Fibroblast of skin of right biceps (primary cell): ENCODE measurements at places on chromosomes 1 and 21.

- DNase-seq: no peak
Measured at GRCh38 chr1:66156144-66156543, 363.4 kb downstream of the PDE4B start.

GRCh38 chr1:53633073-53633704, 105.8 kb downstream of the GLIS1 start:
- DNase-seq: no peak

GRCh38 chr1:171998711-171999110, 157.4 kb downstream of the DNM3 start:
- peak; percentile 42 for DNase-seq

DNA sequence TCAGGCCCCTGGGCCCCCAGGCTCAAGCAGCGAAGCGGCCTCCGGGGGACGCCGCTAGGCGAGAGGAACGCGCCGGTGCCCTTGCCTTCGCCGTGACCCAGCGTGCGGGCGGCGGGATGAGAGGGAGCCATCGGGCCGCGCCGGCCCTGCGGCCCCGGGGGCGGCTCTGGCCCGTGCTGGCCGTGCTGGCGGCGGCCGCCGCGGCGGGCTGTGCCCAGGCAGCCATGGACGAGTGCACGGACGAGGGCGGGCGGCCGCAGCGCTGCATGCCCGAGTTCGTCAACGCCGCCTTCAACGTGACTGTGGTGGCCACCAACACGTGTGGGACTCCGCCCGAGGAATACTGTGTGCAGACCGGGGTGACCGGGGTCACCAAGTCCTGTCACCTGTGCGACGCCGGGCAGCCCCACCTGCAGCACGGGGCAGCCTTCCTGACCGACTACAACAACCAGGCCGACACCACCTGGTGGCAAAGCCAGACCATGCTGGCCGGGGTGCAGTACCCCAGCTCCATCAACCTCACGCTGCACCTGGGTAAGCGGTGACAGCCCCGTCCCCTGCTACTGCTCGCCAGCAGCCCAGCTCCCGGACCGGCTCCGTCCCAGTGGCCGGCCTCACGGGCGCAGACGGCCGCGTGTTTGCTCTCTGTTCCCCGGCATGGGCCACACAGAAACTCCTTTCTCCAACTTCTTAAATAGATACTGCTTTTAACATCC, 539 bp downstream of the LAMC1 start:
- peak; percentile 54 for DNase-seq

DNA sequence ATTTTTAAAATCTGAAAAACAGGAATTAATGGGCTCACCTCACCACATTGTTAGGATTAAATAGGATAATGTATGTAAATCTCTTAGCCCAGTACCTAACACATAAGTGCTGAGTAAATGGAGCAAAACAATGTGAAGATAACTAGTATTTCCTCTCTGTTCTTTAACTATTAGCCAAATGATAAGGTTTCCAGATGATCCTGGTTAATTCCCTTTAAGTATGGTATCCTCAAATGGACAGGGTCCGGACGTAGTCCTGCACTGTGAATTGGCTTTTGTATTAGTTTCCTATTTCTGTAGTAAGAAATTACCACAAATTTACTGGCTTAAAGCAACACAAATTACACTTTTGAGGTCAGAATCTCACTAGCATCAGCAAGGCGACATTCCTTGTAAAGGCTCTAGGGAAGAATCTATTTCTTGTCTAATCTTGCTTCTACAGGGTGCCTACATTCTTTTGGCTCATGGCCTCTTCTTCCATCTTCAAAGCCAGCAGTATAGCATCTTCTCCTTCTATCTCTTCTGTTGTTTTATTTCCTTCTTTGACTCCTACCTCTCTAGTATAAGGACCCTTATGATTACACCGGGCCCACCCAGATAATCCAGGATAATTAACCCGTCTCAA, 17.1 kb downstream of the SCAF4 start:
- DNase-seq: no peak

DNA sequence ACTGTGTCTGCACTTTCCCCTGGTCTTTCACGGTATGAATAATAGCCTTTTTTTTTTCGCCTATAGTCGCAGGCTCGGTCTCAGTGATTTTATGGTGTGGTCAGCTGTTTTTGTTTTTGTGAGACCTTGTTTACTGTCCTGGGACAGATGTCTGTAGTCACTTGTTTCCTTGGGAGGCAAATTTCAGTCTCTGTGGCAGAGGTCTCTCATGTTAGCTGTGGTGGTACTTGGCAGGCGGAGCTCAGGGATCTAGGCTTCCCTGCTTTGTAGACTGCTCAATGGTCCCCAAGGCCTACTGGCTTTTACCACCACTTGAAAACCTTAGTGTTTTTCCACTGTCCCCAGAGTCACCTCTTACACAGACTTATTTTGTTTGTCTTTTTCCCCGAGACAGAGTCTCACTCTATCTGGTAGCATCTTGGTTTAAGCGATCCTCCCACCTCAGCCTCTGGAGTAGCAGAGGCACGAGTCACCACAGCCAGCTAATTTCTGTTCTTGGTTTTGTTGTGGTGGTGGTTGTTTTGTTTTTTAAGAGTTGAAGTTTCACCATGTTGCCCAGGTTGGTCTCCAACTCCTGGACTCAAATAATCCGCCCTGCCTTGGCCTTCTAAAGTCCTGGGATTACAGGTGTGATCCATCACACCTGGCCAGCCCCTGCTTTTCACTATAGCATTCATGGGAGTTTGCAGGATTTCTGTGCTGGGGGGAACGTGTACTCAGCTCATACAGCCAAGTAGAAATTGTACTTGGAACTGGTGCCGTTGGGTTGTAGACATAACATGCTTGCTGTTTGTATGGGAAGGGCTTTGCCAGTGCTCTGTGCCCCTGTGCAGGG, 10.3 kb downstream of the RNU1-2 start:
- peak; percentile 63 for DNase-seq

- peak; percentile 50 for DNase-seq
Measured at GRCh38 chr1:102861247-102861646, 247.1 kb downstream of the COL11A1 start.

GRCh38 chr1:240522122-240522822, 89.7 kb downstream of the GREM2 start:
- no peak for DNase-seq

GRCh38 chr1:165738794-165739193, 29.9 kb downstream of the TMCO1 start:
- no peak for DNase-seq

GRCh38 chr1:57991289-57991688, 555.2 kb downstream of the OMA1 start:
- no peak for DNase-seq

GRCh38 chr1:247338723-247339275, 7.1 kb upstream of the ZNF496 start:
- DNase-seq: peak; percentile 63

GRCh38 chr21:38376235-38376634, 119.4 kb downstream of the KCNJ15 start:
- DNase-seq: no peak

- DNase-seq: peak; percentile 12
Measured at GRCh38 chr1:149849947-149850360, 49.4 kb upstream of the BOLA1 start.

DNA sequence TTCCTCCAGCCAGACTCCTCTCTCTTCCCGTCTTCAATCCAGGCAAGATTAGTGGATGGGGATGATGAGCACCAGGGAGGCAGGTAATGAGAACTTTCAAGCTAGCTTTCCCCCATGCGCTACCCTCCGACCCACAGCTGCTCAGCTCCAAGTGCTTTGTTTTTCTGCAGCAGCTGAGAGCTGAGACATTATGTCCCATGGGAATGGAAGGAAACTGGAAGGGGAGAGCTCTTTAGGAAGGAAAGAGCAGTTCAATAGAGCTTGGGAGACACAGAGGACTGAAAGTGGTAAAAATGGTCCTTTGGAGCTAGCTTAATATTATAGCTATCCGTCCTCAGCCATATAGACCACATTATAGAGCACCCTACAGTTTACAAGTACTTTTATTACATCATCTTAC, 39.8 kb downstream of the RAB3B start:
- DNase-seq: no peak

- DNase-seq: no peak
Measured at GRCh38 chr1:166974647-166975345, 544 bp downstream of the ILDR2 start.

DNA sequence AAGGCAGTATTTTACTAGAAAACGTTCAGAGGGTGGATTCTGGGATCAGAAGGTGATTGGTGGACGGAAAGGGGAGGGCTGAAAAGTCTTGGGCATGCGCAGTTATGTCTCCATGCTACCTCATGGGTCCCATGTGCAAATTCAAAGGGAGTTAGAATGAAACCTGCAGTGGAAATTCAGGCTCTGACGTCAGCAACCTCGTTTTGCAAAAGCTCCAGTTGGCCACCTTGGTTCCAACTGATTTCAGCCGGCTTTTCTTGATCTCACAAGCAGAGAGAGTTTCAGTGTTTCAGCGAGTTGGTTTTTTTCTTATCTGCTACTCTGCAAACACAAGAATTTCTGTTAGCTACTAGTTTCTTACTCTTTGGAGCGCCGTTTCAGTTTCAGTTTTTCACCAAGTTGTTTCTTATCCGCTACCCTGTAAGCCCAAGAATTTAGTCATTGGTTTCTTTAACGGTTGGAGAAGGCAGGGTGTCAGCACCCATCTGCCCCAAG, 69.8 kb upstream of the PGBD5 start:
- no peak for DNase-seq

GRCh38 chr1:103254691-103255090, 146.4 kb upstream of the COL11A1 start:
- DNase-seq: no peak

GRCh38 chr1:17094664-17095063, 24.6 kb downstream of the PADI2 start:
- no peak for DNase-seq

DNA sequence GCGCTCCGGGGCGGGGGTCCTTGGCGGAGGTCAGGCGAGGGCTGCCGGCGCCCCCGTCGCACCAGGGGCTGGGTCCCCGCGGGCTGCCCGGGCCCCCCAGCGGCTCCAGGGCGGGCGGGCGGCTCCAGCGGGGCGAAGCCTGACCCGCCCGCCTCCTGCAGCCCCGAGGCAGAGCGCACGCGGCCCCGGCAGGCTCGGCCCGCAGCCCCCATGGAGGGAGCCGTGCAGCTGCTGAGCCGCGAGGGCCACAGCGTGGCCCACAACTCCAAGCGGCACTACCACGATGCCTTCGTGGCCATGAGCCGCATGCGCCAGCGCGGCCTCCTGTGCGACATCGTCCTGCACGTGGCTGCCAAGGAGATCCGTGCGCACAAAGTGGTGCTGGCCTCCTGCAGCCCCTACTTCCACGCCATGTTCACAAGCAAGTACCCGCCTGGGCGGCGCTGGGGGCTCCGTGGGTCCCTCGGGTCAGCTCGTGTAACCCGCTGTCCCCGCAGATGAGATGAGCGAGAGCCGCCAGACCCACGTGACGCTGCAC, 817 bp downstream of the KLHL17 start:
- DNase-seq: peak; percentile 34

DNA sequence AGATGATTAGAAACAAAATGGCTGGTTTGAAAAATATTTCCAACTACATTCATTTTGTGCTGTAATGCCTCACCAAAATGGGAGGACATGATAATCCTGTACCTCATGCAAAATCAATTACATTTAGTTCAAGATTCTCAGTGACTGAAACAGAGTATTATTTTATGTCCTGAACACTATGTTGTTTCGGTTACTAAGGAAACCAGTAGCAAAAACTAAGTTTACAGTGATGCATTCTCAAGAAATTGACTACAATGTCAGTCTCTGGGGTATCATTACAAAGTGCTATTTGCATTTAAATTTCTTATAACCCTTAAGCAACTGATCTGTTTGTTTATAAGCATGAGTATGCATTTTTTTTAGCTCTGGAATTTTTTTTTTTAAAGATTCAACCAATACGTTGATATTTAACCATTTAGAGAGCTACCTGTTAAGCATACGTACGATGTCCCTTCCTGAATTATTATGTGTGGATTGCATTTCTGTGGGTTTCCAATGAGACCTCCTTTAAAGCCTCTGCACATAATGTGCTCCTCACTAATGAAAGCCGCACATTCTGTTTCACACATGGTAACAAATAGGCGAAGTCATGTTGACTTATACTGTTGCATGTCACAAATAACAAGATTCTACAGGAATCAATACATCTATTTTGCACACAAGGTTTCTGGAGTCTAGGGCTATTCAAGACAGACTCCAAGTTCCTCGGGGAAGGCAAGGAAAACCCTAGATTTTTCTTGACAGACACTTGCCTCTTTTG, 1035.7 kb downstream of the ADGRL2 start:
- DNase-seq: peak; percentile 34

DNA sequence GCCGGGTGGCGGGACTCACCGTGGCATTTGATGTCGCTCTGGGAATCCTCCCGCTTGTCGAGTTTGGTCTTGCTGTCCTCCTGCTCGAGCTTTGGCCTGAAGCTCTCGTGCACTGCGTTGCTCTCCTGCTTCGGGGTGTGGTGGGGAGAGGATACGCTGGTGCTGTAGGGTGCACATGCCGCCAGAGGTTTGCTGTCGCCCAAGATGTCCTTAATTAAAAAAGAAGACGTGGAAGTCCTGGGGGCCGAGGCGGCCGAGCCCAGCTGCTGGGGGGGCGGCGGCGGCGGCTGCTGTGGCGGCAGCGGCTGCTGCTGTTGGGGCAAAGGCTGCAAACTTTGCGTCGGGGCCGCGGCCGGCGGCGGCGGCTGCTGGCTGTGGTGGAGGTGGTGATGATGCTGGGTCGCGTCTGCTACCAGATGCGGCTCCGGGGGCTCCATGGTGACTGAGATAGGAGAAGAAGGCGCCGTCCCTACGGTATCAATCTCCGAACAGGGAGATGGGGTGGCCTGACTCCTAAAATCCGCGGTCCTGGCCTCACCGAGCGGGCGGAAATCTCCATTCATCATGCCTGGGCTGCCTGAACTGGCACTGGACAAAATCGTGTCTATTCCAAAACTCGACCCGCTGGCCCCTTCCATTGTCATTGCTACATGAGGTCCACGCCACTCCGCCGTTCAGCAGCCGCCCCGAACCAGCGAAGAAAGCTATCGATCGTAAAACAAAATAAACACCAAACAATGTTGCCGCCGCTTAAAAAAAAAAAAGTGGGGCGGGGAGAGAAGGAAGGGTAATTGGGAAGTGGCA, at the start of gene BARHL2:
TSS of gene BARHL2 (minus strand) at position 751 of the 804 bp plus-strand sequence. CDS start at position 644, 107 bp downstream.
- DNase-seq: no peak

- DNase-seq: peak; percentile 37
Measured at GRCh38 chr1:63645317-63645716, 52.1 kb downstream of the PGM1 start.

DNA sequence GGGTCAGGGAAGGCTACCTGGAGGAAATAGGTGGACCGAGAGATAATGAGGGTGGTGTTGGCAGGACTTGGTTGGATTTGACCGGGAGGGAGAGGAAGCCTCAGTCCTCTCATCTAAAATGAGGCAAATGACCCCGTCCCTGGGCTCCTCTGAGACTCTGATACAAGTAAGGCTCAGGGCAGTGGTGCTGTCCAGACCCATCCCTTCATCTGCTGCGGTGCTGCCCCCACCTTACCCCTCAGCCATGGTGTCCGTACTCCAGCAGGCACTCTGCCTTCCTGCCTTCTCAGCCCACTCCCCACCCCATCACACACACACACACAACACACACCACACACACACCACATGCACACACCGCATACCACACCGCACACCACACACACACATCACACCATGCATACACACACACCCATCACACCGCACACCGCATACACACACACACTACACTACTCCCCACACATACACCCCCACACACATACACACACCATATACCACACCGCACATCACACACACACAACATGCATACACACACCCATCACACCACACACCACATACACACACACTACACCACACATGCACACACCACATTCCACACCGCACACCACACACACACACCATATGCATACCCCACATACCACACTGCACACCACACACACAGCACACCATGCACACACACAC, 29.4 kb upstream of the SLC26A9 start:
- DNase-seq: peak; percentile 42
